ENCODE measurements at places on chromosomes 4 and X.

- no peak for DNase-seq
Measured at GRCh38 chr4:168151327-168151726, 59.0 kb downstream of the ANXA10 start.

DNA sequence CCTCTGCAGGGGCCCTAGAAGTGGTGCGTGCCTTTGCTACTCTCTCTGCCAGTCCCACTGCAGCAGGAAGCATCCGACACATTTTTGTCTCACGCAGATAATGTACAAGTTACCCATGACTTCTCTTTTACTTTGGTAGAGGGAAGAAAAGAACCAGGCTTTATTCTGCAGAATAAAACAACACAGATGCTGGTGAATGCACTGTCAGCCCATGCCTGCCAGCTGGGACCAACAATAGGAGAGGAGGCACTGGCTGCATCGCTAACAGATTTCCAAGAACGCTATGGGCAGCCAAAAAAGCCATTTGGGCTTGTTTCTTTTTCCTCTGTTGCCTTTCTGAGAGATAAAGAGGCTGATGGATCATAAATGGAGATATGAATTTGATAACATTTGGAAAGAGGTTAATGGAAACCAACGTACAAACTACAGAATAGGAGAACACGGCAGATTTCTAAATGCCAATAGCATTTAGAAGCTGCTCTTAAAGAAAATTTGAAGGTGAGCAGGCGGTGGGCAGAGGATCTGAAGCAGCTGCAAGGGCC lies 47.5 kb upstream of the IGFBP7 start:
- no peak for DNase-seq

DNA sequence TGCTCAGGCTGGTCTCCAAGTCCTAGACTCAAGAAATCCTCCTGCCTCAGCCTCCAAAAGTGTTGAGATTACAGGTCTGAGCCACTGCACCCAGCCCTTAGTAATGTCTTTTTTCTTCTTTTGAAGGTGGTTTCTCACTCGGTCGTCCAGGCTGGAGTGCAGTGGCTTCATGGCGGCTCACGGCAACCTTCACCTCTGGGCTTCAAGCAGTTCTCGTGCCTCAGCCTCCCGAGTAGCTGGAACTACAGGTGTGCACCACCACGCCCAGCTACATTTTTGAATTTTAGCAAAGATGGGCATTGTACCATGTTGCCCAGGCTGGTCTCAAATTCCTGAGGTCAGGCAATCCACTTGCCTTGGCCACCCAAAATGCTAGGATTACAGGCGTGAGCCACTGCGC lies 32.3 kb upstream of the ASMTL start:
- no peak for DNase-seq

DNA sequence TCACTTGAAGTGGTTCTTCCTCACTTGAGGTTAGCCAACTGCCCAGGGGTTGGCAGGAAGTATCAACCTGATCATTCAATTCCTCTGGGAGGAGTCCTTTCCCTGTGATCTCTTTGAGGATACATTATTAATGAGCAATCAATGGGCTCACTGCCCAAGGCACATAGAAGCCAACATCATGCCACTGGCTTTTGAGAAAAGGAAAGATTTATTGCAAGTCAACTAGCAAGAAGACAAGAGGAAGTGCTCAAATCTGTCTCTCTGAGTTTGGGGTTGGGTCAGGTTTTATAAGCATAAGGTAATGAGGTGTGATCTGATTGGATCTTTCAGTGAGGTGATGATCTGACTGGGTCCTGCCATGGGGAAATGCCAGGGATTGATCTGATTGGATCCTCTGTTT lies 39.6 kb downstream of the FGFBP1 start:
- DNase-seq = no peak

- DNase-seq = no peak
Measured at GRCh38 chr4:180751009-180751408, 1492.2 kb upstream of the TENM3 start.

DNA sequence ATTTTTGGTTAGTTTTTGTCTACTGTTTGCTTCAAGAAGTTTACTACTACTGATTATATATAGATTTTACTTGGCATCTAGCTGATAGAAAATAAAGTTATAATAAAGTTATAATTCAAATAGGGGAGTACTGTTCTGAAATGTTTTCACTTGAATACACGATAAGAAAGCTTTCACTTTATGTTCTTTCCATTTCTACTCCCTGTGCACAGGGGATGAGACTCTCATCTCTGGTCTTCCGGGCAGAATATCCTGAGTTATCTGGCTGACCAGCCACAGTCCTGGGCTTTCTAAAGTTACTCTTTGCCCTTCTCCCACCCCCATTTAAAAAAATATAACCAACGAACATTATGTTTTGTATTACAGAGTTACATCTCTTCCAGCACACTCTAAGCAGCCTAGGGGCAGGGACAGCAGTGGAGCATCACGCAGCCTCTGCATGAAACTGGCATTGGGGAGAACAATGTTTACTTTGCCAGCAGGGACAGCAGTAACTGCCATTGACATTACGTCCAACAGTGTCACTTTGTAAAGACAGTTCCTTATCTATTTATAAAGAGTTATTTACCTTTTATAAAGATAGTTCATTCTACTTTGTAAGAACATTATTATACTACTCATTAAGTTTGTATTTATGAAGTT lies 64.3 kb downstream of the METTL14 start:
- DNase-seq = peak; percentile 80

DNA sequence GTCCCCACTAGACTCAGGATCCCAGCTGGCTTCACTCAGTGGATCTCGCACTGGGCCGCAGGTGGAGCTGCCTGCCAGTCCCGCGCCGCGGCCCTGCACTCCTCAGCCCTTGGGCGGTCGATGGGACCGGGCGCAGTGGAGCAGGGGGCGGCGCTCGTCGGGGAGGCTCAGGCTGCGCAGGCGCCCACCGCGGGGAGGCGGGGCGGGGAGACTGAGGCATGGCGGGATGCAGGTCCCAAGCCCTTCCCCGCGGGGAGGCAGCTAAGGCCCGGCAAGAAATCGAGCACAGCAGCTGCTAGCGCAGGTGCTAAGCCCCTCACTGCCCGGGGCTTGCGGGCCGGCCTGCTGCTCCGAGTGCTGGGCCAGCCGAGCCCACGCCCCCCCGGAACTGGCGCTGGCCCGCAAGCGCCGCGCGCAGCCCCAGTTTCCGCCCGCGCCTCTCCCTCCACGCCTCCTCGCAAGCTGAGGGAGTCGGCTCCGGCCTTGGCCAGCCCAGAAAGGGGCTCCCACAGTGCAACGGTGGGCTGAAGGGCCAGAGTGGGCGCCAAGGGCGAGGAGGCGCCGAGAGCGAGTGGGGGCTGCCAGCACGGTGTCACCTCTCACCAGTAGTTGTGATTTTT lies 1038.0 kb downstream of the PCDH19 start:
- DNase-seq = no peak

DNA sequence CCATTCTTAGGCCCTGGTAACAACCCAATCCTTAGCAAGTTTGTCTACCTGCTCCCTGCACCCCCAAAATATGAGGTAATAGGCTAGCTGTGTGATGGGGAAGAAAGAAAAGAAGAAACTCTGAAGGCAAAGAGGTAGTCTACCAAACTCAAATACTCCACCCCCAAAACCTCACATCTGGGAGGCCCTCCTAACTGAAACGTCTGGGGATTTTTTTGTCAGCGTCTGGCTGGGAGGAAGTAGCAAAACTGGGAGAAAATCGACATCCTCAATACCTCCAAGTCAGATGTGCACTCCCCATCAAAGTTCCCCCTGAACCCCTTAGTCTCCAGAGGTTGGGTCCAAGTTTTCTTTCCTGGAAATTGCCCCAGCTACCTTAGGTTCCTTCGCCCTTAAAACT lies 1.0 kb downstream of the LAMP2 start:
- DNase-seq = no peak

- DNase-seq = no peak
Measured at GRCh38 chr4:86967073-86967472, 32.3 kb downstream of the AFF1 start.

- no peak for DNase-seq
Measured at GRCh38 chrX:128769495-128769894, 717.3 kb upstream of the ACTRT1 start.

GRCh38 chr4:76943129-76943620 lies 6.4 kb upstream of the SEPTIN11 start:
- no peak for DNase-seq

GRCh38 chr4:107987916-107988762 lies 1.6 kb upstream of the HADH start:
- no peak for DNase-seq

GRCh38 chr4:84028340-84028739 lies 470.8 kb downstream of the NKX6-1 start:
- no peak for DNase-seq

DNA sequence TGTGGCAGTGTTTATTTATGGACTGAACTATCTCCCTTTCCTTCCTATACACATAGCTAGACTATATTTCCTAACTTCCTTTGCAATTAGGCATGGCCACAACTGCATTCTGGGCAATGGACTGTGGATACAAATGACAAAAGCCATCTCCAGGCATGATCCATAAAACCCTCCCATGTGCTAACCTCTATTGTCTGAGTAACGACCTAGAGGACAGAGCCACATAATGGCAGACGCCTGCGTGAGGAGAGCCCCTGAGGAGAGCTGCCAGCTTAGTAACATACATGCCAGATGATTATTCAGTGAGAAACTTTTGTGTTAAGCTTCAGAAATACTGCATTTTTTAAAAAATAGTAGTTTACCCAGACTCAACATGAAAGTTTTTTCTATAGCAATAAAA lies 142.9 kb downstream of the ADGRA3 start:
- no peak for DNase-seq

GRCh38 chr4:119268466-119268865 lies 53.5 kb downstream of the FABP2 start:
- no peak for DNase-seq

DNA sequence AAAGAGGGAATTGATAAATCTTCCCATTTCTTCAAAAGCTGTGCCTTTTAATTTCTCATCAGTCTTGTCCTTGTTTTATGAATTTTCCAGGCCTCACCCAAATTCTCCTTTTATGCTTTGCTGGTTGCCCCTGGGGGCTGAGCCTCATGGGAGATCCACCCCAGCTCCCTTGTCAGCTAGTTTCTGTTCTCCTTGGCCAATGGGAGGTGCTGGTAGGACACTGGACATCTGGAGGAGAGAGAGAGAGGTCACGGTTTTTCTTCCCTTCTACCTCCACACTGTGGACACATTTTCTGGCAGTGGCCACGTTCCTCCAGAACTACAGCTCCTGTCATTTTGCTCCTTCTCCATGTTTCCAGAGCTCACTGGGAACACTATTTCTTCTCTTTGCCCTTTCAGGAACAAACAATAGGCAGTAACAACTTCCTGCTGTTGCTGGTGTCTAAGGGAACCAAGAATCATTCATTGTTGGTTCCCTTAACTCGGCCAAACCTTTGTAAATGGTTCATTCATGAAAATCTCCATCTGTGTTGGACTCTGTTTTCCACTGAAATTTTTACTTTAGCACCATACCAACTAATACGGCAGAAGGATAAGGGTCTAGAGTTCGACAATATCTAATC lies 334.5 kb downstream of the GPAT3 start:
- no peak for DNase-seq

DNA sequence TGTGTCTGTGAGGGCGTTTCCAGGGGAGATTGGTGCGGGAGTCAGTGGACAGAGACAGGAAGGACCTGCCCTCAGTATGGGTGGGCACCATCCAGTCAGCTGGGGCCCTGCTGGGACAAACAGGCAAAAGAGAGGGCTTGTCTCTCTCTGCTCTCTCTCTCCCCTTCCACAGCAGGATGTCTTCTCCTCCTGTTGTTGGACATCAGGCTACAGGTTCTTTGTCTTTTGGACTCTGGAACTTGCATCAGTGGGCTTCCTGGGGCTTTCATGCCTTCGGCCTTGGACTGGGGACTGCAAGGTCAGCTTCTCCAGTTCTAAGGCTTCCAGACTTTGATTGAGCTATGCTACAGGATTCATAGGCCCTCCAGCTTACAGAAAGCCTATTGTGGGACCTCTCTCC lies 59.6 kb downstream of the ADGRA3 start:
- no peak for DNase-seq

DNA sequence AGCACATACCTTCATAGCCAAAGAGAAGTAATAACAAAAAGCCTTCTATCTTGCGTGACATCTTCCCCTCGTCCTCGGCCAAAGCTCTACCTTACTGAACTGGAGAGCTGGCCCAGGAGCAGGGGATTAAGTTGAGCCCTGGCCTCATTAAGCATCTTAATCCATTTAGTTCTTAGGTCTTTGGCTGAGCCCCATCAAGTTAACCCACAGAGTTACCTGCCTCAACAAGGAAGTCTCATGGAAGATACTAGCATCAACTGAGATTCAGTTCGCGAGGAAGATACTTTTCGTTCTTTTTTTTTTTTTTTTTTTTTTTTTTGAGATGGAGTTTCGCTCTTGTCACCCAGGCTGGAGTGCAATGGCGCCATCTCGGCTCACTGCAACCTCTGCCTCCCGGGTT lies at the start of gene RS1:
Gene RS1 (minus strand): TSS at position 101 of the 400 bp plus-strand sequence. CDS start 40 bp downstream, at position 61.
- DNase-seq = no peak
